NCI-H526 (cell line): ENCODE measurements at places on chromosomes 12 and 14.

DNA sequence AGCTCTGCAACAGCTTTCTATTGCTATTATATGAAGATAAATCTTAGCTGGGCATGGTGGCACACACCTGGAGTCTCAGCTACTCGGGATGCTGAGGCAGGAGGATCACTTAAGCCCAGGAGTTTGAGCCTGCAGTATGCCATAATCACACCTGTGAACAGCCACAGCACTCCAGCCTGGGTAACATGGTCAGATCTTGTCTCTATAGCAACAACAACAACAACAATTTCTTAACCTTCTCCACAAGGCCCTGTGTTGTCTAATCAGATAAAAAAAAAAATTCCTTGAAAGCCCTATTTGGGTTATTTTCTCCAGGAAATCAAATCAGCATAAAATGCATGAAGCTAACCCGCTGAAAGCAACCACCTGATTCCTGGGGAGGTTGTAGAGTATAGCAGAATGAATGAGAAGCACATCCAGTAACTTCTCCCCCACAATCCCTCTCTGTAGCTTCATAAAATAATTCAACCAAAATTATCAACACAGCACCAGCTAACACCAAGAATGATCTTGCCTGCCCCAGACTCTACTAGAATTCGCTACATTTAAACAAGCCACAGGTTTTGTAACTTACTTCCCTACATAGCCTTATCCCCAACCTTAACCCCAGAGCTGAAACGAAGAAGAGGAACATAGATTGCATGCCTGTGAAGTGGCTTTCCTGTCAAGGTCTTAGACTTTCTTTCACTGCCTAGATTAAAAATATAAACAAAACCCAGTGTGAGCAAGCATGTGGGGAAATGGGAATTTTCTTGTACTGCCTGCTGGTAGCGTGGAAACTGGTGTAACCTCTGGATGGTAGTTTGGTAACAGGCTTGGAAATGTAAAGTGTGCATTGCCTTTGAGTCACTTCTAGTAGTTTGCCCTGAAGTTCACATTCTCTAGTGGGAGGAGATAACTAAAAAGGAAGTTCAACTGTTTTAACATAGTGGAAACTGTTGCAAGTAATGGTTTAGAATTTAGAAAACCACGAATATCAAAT is 6.0 kb upstream of the STK38L start:
- DNase-seq: no peak

DNA sequence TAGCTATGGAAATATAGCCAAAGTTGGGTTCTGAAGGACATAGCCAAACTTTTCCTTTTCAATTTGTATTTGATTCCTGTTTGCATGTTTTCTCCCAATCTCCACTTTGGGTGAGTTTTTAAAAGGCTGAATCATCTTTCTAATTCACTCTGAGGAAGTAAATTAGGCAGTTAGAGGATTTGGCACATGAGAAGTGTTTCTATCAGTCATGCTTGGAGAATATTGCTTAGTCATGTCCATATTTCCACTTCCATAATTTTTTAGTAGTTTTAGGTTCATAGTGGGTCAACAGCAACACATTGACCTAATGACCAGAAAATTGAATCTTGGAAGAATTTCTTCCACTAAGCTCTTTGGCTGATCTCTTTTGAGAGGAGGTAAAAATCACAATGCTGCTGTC is 21.8 kb downstream of the IRAK3 start:
- no peak for DNase-seq

- no peak for DNase-seq
Measured at GRCh38 chr12:2414810-2415567, 362.2 kb downstream of the CACNA1C start.

DNA sequence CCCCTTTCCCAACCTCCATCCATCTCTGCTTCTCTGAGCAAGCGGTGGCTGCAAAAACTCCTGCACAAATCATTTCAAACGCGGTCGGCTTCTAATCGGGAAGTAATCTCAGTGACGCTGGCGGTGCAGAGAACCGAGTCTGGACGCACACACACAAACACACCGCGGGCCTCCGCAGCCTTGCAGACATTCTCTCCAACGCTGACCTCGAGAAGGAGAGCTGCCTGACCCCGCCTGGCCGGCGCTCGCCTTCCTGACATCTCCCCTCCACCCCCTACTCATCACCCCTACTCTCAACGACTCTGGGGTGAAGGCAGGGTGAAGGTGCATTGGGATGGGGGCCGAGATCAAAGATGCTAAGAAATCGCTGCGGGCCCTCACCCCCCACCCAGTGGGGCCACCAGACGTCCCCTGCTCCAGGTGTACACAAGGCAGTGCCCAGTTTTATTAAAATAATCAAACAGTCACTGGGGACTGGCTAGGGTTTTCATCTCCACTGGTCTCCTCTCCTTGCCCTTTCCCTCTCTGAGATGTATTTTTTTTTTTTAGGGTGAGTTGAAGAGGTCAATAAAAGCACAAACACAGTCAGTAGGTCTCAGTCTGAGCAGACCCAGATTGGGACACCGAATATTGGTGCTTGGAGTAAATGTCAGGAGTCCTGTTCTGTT is 506 bp upstream of the TBX5 start:
- no peak for DNase-seq

DNA sequence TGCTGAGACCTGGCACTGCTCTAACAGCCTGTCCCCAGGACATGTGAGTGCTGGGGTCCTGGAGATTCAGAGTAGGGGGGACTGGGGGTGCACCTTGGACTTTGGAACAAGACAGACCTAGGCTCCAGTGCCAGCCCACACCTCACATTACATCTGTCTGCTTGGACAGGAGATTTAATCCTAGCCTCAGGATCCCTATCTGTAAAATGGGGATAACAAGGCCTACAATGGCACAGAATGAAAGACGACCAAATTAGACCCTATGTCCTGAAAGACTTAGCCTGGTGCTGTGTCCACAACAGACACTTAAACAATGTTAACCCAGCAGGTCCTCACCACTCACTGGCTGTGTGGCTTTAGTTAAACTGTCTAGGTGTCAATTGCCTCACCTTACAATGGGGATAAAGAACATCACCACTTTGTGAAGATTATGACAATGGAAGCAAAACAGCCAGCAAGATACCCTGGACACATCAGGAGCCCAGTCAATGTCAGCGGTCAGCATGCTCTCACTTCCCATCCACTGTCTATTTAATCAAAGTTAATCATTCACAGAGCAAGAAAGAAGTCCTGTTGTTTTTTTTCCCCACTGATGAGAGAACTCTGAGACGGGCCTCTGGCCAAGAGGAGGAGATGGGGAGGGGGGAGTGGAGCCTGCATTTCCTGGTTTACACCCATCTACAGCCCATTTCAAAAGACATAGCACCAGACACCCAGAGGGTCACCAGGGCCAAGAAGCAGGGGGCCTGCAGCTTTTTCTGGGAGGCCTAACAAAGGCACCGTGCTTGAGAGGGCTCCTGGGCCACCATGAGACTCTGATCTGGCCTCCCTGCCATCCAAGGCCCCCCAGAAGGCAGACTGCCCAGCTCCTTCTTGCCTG is 40.6 kb downstream of the ACTN1 start:
- DNase-seq: peak; percentile 73

DNA sequence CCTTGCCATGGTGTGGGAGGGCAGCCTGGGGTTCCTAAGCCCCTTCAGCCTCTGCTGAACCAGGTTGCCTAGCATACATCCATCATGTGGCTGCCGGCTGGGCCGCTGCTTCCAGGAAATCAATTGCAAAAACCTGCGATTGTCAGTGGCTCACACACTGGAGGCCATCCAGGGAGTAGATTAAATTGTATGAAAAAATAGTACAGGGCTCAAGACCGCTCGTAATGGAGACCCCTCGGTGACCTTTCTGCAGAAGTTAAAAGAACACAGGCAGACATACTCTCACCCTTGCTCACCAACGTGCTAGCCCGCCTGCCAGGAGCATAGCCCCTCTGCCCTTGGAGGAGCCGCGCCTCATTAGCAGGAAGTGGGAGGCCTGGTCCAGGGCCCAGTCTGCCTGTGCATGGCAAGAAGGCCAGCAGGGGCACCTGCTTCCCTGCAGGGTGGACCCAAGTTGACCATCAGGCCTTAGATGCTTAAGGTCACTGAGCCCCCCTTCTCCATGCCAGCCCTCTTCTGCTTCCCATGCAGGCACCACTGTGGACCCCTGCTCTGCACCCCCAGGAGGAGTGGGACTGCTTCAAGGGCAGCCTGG is 31.4 kb upstream of the CIPC start:
- no peak for DNase-seq

- DNase-seq: no peak
Measured at GRCh38 chr12:121181181-121181580, 28.7 kb upstream of the P2RX4 start.

GRCh38 chr14:39827901-39828655 is 395.8 kb upstream of the FBXO33 start:
- DNase-seq: no peak

DNA sequence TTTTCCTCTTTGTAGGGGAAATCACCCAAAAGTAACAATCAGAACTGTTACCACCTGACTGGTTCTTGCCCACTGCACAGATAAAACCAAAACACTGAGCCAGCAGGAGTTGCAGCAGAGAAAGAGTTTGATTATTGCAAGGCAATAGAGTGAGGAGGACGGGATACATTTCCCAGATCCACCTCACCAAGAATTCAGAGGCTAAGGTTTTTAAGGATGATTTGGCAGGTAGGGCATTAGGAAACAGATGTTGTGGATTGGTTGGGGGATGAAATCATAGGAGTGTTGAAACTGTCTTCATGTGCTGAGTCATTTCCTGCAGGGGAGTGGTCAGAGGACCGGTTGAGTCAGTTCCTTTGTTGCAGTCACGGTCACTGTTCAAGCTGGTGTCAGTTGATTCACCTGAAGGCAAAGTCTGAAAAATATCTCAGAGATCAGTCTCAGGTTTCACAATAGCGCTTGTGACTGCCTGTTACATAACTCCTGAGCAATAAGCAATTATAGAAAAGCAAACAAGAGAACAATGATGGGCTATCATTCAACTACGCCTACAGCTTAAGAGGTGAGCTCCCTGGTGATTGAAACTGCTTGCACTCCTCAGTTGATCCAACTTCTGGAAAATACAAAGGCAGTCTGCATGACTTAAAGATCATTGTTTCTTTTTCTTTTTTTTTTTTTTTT is 20.3 kb upstream of the AMN1 start:
- peak; percentile 95 for DNase-seq

DNA sequence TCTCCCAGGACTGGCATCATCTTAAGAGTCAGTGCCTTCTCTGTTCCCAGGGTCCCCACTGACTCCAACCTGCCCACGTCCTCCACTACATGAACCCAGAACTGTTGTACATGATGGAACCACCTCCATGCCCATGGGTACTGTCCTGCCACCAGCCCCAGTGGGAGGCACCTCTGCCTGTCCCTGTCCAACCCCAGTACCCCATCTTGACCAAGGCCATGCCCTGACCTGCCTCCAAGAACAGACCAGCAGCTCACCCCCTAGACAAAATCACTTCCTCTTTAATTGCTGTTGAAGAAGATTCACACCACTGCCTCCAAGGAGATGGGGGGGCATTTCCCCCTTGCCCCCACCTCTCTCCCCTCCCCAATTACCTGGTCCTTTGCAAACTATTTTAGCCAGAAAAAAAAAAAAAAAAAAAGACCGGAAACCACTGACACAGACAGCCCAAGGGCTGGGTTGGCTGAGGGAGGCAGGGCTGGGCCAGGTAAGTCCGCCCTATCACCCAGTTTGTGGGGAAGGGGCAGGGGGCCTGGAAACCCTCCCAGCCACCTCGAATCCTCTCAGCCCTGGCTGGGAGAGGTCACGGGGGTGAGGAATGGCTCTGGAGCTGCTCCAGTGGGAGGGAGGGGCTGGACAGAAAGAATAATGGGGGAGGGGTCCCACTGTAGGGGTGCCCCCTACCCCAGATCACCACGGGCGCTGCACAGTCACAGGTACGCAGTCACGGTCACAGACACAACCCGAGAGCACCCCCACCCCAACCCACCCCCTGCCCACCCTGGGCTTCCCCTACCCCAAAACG is 13.4 kb downstream of the AGAP2 start:
- DNase-seq: no peak

GRCh38 chr14:93081876-93082570 is 33.7 kb downstream of the ITPK1 start:
- no peak for DNase-seq

DNA sequence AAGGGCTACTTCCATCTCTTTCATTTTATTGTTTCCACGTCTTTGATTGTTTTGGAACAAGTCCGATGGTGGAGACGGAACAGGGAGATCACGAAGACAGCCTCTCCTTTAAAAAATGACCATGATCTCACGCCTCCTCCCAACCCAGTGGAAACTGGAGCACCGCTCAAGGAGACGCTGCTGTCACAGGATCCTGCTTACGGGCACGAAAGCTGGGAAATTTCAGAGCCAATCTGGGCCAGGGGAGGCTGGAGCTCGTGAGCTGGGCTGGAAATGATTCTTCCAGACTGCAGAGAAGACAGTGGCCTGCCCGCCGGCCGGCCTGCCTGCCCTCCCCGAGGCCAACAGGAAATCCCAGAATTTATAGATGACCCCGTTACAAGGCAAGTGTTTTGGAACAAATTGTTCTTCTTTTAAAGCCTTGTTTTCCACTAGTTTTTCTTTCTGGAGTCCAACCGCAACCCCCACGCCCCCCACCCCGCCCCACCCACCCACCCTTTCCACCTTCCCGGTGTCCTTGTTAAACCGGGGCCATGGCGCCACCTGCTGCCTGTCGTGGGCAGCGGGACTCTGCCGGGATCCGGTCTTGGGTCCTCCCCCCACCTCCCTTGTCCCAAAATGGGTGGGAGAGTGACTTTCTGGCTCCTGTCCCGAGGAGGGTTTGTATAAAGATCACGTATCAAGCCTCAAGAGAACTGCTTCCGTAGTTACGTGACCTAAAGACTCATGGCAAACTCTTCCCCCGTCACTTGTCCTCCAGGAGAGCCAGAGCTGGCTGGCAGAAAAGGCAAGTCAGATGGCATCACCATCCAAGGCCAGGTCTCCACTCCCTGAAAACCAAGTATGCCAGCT is 40.3 kb downstream of the MAP1LC3B2 start:
- DNase-seq: no peak

DNA sequence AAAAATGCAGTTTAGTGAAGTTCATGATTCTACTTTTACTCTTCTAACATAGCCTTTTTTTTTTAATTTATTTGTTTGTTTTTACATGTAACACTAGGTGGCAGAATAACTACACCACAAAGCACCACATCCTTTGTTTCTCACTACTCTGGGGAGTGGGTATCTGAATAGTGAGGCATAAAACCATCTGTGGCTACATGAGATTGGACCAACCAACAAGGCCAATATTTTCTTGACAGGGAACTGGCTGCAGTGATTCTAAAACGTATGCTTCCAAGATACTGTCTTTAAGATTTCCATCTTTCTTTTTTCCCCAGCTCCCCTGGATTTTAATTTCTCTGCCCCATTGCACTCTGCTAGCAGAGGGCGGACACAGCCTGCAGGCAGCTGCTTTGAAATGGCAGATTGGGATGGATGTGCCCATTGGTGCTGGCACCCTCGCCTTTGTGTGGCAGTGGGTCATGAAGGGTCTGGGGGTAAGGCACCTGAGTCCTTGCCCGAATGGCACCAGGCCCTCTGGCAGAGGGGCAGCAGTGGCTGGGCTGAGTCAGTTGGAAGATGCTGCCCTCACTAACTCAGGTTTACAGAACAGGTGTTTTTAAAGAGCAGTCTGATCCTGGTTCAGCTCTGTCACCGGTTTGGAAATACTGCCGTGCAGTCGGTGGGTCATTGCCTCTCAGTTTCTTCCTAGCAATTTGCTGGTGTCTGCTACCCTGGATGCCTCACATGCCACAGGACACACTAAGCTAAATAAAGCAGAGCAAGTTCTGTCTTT is 429.1 kb downstream of the RAD51B start:
- peak; percentile 58 for DNase-seq
